ENCODE measurements at places on chromosomes 6 and 20.
A peak's percentile ranks its signal among the peaks of the same experiment; 100 is the strongest.

DNA sequence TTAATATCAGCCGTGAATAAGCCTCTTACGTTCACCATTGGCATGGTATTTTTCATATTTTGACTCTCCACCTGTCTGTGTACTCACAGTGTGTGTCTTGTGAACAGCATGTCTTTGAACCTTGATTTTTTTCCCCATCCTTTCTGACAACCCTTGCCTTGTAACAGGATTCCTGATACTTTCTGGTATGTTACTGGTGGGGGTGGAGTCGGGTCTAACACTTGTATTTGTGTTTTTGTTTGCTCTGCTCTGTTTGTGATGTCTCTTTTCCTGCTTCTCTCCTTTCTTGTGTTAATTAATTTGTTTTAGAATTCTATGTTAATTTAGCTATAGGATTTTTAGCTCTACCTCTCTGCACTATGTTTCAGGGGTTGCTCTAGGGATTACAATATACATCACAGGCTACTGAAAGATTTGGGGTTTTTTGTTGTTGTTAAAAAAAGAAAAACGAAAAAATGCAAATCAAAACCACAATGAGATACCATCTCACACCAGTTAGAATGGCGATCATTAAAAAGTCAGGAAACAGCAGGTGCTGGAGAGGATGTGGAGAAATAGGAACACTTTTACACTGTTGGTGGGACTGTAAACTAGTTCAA, 245.1 kb downstream of the CDH4 start:
- DNase-seq: no peak

DNA sequence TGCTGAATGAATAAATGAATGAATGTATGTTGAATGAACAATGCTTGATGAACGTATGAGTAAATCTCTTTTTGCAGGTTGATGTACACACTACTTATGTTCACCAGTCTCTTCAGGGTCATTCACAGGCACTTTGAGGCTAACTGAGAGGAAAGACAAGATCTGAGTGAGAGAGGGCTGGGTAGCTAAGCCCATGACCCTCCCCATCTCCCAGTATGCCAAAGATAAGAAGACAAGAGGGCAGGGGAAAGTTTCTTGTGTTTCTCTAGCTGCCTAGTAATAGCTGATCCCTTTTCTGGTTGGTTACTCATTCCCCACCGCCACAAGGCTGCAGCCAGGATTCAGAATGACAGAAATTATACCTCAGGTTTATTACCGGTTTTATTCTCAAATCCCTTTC, 90.7 kb downstream of the CEP57L1 start:
- DNase-seq: no peak

DNA sequence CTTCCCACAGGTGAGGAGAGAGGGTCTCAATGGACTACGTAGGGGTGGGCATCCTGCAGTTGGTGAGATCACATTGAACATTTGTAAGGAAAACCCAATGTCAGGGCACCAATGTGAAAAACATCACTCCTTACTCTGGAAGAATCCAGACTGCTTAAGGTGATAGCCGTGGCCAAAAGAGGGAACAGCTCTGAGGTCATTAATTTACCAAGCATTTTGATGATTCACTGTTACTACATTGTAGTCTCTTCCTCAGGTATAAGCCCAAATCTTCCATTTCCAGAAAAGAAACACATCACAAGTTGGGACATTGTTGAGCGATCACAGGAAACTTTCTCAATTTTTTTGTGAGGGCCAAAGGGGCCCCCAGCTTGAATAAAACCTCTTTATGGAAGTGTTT, 61.1 kb upstream of the SPTLC3 start:
- no peak for DNase-seq

DNA sequence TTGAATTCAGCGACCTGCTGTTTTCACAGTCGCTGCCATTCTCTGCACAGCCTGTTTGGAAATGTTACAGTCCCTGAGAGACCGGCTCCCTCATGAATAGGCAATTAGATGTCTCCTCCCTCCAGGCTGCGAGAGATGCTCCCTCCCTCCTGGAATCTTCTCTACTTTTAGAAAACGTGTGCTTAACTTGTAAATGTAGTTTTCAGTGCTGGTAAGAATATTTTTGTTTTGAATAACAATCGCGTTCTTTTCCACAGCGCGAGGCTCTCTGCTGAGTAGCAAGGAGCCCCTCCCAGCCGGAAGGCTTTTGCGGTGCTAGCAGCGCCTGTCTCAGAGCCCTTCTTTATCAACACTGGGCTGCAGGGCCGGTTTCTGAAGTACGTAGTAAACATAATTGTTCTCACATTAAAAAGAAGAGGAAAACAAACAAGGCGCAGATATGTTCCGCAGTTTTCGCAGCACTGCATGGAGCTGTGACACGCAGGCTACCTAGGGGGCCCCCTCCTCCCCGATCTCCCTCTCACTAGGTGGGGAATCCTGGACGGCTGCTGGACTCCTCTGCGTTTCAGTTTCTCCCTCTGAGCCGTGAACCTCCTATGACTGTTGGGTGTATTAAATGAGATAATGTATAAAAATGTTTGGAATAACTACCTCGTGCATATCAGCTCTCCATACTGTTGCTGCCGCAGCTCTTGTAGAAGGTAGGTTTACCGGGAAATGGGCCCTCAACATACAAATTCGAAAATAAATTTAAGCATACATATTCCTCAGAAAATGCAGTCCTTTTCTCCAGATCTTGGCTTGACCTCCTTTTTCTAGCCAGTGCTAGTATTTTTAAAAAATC, 79.0 kb upstream of the SPACA1 start:
- peak; percentile 27 for DNase-seq

GRCh38 chr6:29183594-29183993, 12.9 kb downstream of the OR2J2 start:
- no peak for DNase-seq

GRCh38 chr20:63919130-63919529, 24.2 kb downstream of the DNAJC5 start:
- DNase-seq: no peak

DNA sequence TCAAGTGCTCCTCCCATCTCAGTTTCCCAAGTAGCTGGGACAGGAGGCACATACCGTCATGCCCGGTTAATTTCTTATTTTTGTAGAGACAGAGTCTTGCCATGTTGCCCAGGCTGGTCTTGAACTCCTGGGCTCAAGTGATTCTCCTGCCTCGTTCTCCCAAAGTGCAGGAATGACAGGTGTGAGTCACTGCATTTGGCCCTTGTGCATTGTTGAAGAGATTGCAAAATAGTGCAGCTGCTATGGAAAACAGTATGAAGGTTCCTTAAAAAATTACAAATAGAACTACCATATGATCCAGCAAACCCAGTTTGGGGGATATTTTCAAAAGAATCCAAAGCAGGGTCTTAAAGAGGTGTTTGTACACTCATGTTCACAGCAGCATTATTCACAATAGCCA, 69.1 kb downstream of the GJA10 start:
- no peak for DNase-seq

GRCh38 chr6:73548458-73549446, 27.9 kb upstream of the EEF1A1 start:
- DNase-seq: no peak

- no peak for DNase-seq
Observed at GRCh38 chr6:148580442-148580841, 166.4 kb upstream of the UST start.

DNA sequence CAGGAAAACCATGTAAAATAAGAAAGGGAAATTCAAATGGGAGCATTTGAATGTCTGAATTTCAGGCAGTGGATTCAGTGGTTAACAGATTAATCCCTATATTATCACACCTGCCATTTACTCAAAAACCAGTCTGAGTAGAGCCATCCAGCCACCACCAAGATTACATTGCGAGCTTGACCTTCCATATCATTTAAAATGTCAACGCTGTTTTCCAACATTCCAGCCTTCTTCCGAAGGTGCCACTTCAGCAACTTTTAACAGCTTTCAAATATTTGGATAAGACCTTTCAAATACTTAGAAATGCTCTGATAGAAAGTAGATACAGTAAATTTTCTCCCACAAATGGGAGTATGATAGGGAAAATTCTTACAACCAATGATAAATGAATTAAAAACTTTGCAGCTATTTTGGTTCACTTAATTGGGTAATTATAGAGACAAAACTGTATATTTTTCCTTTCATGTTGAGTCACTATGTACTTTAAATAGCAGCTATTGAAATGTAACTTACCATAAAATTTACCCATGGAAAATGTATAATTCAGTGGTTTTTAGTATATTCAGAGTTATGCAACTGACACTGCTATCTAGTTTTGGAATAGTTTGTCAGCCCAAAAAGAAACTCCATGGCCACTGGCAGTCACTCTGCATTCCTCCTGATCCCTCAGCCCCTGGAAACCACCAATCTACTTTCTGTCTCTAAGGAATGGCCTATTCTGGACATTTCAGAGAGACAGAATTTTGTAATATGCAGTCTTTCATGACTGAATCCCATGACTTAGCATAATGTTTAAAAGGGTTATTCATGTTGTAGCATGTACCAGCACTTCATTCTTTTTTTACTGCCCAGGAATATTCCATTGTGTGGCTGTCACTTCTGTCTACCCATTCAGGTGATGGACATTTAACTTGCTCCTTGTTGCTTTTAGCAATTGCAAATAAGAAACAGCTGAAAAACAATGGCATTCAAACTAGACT, 21.5 kb downstream of the EZR start:
- DNase-seq: no peak

GRCh38 chr6:140095532-140095931, 721.1 kb upstream of the CITED2 start:
- no peak for DNase-seq

GRCh38 chr6:121951918-121952379, 447.5 kb upstream of the HSF2 start:
- DNase-seq: no peak

DNA sequence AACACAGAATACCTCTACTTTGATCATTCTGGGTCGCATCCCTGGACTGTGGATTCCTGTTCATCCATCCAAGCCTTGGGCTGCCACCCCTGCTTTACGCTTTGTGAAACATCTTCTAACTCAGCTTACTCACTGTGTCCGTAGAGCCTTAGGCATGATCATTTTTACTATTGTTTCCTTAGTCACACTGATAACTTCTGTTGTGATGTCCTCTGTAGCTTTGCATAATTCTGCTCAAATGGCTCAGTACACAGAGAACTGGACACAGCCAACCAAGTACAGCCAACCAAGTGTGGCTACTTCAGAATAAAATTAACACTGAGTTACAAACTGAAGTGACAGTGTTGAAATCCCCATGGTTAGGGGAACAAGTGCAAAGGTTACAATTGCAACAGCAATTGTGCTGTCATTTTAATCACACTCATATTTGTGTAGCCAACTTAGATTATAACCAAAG, 8.6 kb upstream of the FKBP1A start:
- no peak for DNase-seq

- no peak for DNase-seq
Observed at GRCh38 chr6:13327691-13328075, 654 bp downstream of the TBC1D7 start.

DNA sequence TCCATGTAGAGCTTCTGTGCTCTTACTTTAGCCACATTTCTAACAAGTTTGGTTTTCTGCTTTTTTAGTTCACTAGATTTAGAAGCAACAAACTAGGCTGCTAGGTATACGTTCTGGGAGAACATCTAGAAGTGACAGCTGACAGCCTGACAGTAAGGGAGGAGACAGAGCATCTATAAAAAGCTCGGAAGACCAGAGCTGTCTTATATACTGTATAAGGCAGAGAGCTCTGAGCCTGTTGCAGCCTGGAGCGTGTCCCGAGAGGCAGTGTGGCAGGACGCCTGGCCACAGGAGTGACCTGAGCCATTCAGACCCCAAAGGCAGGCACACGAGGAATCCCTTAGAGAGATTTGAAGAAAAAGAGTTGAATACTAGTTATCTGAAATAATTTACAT, 24.6 kb downstream of the PPP1R14C start:
- DNase-seq: no peak

- no peak for DNase-seq
Observed at GRCh38 chr20:45338121-45339030, 9.8 kb downstream of the SDC4 start.

GRCh38 chr6:30752157-30752927, 8.0 kb upstream of the IER3 start:
- DNase-seq: peak; percentile 91

GRCh38 chr20:2451939-2452732, 18.5 kb downstream of the SNRPB start:
- DNase-seq: peak; percentile 73

GRCh38 chr20:36850759-36851158, 25.2 kb upstream of the TLDC2 start:
- DNase-seq: no peak

- DNase-seq: no peak
Observed at GRCh38 chr6:131381709-131382093, 191.3 kb upstream of the ARG1 start.

GRCh38 chr6:144036064-144036834, 28.2 kb upstream of the PLAGL1 start:
- peak; percentile 41 for DNase-seq

DNA sequence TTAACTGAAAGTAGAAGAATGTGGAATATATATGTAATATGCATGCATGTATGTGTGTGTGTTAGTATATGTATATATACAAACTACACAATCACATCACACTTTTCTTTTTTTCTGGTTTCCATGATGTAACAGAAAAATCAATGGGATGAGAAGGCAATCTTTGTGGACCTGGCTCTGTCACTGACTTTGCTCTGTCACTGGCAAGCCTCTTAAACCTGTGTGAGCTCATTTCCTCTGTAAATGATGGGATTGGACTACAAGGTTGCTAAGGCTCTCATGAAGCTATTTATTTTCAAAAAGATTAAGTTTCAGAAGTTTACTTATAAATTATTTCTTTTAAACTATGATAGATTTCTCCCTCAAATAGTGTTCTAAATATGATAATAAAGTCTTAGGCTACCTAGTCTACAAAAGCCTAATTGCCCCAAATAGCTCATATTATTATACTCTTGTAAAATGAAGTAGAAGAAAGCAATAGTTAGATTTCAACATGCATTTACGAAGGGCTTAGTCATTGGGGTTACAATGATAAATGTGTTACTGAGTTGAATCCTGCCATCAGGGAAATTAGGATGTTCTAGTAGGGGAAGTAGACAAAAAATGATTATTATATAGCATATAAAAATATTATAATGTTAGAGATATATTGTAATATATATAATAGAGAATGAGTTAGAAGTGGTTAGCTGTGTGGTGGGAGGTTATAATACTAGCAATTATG, 129.3 kb downstream of the AFG1L start:
- DNase-seq: no peak

GRCh38 chr6:71879016-71879415, 7.3 kb upstream of the RIMS1 start:
- no peak for DNase-seq

DNA sequence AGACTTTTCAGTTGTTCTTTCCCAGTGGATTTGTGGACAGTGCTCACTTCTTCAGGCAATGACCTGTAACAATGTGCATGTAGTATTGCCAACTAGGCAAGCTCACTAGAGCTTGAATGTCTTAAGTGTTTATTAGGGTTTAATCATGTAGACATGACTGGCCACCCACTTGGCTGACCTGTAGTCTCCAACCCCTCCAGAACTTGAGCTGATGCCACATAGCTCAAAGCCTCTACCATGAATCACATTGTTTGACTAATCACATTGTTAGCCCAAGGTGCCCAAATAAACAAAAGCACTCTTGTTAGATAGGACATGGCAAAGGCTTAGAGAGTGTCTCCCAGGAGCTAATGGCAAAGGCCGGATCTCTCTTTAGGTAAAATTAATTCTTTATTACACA, 272.7 kb downstream of the GRIK2 start:
- DNase-seq: no peak

GRCh38 chr20:57768519-57768918, 58.7 kb upstream of the PMEPA1 start:
- DNase-seq: no peak
